ENCODE measurements at places on chromosomes 12 and 14.

DNA sequence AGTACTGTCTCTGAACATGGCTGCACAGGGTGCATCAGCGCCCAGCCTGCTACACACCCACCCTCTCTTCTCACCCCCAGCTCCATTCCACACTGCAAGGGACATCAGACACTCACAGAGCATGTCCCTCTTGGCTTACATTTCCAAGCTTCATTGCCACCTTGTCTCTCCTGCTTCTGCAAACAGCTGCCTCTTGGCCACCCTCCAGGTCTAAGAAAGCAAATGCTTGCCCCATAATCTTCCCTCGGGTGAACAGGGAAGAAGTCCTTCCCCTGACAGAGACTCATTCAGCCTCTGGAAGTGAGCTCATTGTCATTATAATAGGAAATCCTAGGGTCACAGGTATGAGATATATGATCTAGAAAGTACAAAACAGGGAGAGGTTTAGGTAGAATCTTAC lies 505.2 kb downstream of the RMST start:
- no peak for DNase-seq

GRCh38 chr14:99502989-99503421 lies 21.8 kb downstream of the CCNK start:
- DNase-seq: no peak

GRCh38 chr14:31619440-31619839 lies 58.2 kb downstream of the NUBPL start:
- DNase-seq: no peak

GRCh38 chr12:5047094-5047493 lies 3.4 kb downstream of the KCNA5 start:
- DNase-seq: no peak

DNA sequence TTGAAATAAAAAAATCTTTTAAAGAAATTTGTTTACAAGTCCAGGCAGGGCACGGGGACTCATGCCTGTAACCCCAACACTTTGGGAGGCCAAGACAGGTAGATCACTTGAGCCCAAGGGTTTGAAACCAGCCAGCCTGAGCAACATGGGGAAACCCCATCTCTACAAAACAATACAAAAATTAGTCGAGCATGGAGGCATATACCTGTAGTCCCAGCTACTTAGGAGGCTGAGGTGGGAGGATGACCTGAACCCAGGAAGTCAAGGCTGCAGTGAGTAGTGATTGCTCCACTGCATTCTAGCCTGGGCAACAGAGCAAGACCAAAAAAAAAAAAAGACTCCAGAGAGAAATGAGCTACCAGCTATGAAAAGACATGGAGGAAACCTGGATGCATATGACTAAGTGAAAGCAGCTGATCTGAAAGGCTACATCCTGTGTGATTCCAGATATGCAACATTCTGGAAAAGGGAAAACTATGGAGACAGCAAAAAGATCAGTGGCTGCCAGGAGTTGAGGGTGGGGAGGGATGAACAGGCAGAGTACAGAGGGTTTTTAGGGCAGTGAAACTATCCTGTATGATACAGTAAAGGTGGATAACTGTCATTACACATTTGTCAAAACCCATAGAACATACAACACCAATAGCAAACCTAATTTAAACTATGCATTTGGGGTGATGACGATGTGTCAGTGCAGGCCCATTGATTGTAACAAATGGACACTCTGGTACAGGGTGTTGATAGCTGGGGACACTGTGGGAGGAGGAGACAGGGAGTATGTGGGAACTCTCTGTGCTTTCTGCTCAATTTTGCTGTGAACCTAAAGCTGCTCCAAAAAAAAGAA lies 59.9 kb downstream of the PRKAB1 start:
- no peak for DNase-seq

GRCh38 chr12:30828686-30829085 lies 73.9 kb upstream of the CAPRIN2 start:
- DNase-seq: no peak

- DNase-seq: no peak
Measured at GRCh38 chr12:116071555-116072230, 205.8 kb downstream of the MED13L start.

GRCh38 chr12:106645074-106645421 lies 62.2 kb downstream of the RFX4 start:
- DNase-seq: no peak

DNA sequence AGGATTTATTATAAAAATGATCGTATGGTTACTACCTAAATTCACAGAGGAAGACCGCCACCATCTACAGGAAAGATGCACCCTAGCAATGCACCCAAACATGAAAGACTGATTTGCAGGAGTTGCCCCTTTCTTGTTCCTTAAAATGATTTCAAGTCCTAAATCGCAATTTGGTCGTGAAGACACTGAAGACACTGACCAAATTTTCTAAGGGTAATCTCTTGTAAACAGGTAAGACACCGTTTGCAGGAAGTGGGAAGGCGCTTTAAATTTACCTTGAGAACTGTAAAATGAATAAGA lies 1.0 kb downstream of the SOS2 start:
- no peak for DNase-seq

DNA sequence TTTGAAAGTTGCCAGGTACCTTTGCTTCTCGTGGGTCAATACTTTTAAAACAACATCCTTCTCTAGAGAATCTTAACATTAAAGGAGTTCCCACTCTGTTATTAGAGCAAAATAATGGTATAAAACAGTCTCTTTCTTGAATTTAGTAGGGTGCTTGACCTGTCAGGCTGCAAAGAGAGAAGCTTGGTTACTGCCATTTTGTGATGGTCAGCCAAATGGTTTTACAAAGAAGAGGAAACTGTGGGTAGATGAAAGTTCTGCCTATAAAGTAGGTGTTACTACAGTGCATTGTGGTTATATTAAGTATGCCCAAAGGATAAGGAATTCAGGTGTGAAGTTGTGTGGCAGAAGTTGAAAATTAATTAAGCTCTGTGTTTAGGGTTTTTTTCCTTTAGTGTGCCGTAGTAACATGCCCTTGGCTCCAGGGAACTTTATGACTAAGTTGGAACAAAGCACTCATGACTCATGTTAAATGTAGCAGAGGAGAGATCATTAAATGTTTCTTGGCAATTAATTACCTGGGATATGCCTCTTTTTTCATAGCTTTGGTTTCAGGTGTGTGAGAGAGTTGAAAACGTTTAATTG lies 354.0 kb upstream of the KITLG start:
- DNase-seq: no peak

GRCh38 chr12:95709152-95709551 lies 81.4 kb downstream of the NTN4 start:
- DNase-seq: no peak

DNA sequence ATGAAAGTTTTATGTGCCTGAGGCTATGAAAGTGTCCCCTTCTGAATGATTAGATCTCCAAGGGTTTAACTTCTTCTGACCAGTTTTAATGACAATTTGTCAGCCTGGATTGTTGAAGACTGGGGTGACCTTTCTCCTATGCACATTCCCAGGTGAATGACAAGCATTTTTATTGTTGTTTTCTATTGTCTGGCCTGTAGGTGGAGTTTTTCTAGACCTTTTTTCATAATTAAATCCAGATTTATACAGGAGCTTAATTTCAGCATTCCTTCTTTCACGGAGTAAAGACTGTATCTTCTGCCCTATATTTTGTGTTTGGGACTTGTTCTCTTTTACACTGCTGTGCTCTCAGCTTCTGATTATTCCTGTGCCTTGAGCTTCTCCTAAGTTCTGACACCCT lies 125.0 kb upstream of the FAR2 start:
- DNase-seq: no peak

- DNase-seq: no peak
Measured at GRCh38 chr14:74134484-74134883, 49.7 kb downstream of the LIN52 start.

- DNase-seq: no peak
Measured at GRCh38 chr14:92993302-92993701, 70.4 kb downstream of the CHGA start.

DNA sequence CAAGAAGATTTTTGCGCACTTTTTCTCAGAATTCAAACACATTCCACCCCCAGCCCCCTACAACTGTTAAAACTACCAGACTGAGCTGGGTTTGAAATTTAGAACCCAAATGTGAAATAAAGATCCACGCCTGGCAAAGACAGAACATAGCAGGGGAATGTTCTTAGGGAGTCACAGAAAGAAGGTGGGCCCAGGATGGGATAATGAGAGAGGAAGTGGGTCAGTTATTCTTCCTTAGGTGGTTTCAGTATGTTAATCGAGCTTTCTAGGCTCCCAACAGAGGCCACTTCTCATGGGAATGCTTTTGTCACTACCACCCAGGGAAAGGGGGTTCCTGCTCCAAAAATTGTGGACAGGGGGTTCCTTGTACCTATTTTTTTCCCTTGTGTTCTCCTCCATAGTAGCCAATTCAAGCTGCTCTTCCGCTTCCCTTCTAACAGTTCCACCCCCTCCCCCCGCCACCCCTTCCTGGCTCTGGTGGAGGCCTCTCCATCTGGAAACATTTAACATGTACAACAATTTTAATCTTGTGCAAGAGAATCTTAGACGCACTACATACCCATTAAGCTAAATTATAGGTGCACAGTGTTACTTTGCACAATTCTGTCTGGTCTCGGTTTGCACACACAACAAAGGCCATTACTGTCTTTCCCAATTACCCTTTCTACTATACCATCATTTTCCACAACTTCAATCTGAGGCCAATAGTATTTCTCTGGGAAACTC lies 218.1 kb downstream of the MON2 start:
- DNase-seq: no peak

DNA sequence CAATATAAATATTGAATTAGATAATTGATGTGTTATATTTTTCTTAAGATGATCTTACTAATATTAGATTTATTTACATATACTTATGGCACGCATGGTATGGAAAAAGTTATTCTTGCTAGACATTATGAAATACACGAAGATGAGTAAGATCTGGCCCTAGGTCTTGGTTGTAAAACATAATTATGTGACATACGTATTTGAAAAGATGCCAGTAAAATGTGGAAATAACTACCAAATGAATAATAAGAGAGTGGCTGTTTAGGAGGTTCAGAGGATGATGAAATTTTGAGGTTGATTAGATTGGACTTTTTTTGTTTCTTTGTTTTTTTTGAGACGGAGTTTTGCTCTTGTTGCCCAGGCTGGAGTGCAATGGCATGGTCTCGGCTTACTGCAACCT lies 41.3 kb downstream of the FANCM start:
- no peak for DNase-seq

GRCh38 chr14:30389134-30389876 lies 169.7 kb upstream of the G2E3 start:
- DNase-seq: no peak

Measured in stimulated activated CD8-positive, alpha-beta memory T cell treated with anti-CD3 and anti-CD28 coated beads, Interleukin-15, amount 100 ng/mL, for 24 hours (primary cell).